Mesendoderm (in vitro differentiated cells): ENCODE measurements at places on chromosomes 6 and 20.
A peak's percentile ranks its signal among the peaks of the same experiment; 100 is the strongest.

DNA sequence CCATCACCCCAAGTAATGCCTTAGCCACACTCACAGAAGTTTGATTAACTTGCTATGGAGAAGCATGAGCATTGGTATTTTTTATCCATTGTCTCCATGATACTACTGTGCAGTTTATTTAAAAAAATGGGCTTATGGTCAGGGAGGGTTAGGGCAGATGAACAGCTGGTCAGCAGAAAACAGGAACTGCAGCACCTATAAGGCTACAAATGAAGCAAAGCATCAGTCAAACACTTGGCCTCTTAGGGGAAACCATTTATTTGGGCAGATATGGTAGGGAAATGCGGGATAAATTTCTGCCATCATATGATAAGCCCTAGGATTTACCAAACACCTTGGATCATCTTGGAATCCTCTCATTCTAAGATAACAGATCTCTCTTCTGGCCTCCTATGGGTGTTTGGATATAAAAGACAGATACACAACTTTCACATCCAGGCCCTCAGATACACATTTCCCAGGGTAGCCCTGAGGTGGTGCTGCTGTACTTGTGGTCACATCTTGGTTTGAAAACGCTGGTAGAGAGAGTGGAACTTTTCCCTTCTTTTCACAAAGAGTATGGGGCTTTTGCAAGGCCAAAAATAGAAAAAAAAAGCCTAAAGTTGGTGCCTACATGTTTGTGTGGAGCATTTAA, 42.8 kb upstream of the AHI1 start:
- H3K4me3 ChIP-seq, result no peak overlapping the region
- H3K4me1 ChIP-seq, result peaks cover 3% of the 10 kb centered on the region
- H3K27me3 ChIP-seq, result no peaks in the 10 kb centered on the region
- no peak overlapping the region for H3K27ac ChIP-seq

GRCh38 chr20:623704-624103, 13.6 kb upstream of the TCF15 start:
- peaks cover 5% of the 10 kb centered on the region for H3K4me1 ChIP-seq
- no peaks in the 10 kb centered on the region for H3K27me3 ChIP-seq
- DNase-seq, result no peak
- no peaks in the 10 kb centered on the region for H3K36me3 ChIP-seq
- no peak overlapping the region for H3K4me3 ChIP-seq

- H3K36me3 ChIP-seq, result no peaks in the 10 kb centered on the region
- H3K4me1 ChIP-seq, result no peaks in the 10 kb centered on the region
- H3K27me3 ChIP-seq, result no peaks in the 10 kb centered on the region
- no peak for DNase-seq
- no peak overlapping the region for H3K4me3 ChIP-seq
- H3K27ac ChIP-seq, result no peak overlapping the region
Measured at GRCh38 chr20:12700701-12701100, 308.1 kb upstream of the SPTLC3 start.

DNA sequence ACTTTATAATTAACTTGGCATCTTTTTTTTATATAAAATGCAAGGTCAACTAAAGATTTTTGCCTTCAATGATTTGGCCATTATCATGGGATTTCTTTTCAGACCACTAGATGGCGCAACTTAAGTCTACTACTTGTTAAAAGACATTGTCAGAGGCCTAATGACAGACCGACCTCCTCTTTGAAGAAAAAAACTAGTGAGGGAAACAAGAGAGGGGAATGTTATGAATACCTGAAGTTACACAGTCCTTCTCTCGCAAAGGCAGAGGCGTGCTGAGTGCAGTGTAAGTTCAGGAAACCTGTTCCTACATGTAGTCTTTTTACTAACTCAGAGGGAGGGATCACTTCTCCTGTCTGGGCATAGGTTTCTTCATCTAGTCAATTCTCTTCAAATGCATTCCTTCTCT, 9.3 kb downstream of the TRAPPC3L start:
- no peak overlapping the region for H3K27ac ChIP-seq
- no peaks in the 10 kb centered on the region for H3K27me3 ChIP-seq
- DNase-seq, result peak; percentile 78
- no peaks in the 10 kb centered on the region for H3K36me3 ChIP-seq
- peaks cover 3% of the 10 kb centered on the region for H3K4me1 ChIP-seq
- H3K4me3 ChIP-seq, result no peak overlapping the region

GRCh38 chr6:168735268-168735949, 294.4 kb downstream of the SMOC2 start:
- no peak overlapping the region for H3K27ac ChIP-seq
- DNase-seq, result no peak
- H3K36me3 ChIP-seq, result no peaks in the 10 kb centered on the region
- H3K4me3 ChIP-seq, result no peak overlapping the region
- no peaks in the 10 kb centered on the region for H3K4me1 ChIP-seq

DNA sequence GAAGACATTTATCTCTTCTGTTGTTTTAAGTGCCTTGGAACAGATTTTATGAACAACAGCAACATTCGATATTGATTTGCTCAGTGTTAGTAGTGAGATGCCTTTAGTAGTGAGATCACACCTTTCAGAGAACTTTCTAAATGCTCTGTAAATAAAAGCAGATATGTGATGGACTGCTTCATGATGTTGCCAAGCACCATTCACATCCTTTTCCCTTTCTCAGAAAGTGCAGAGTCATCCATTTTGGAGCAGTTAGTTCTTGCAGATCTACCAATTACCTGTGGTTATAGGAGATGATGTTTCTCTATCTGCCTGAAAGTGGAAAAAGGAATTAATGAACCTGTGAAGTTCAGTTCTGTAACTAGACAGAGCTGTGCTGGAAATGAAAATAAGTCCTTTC, 27.0 kb downstream of the CBFA2T2 start:
- peak; percentile 24 for DNase-seq
- H3K4me3 ChIP-seq, result no peak overlapping the region
- no peaks in the 10 kb centered on the region for H3K36me3 ChIP-seq

GRCh38 chr6:38997128-38997761, 51.3 kb upstream of the GLP1R start:
- H3K4me3 ChIP-seq, result no peak overlapping the region
- peak; percentile 81 for DNase-seq
- no peaks in the 10 kb centered on the region for H3K36me3 ChIP-seq

GRCh38 chr6:137687818-137688217, 179.2 kb upstream of the TNFAIP3 start:
- H3K27ac ChIP-seq, result no peak overlapping the region
- no peak overlapping the region for H3K4me3 ChIP-seq
- no peak for DNase-seq
- H3K27me3 ChIP-seq, result no peaks in the 10 kb centered on the region
- H3K36me3 ChIP-seq, result no peaks in the 10 kb centered on the region

DNA sequence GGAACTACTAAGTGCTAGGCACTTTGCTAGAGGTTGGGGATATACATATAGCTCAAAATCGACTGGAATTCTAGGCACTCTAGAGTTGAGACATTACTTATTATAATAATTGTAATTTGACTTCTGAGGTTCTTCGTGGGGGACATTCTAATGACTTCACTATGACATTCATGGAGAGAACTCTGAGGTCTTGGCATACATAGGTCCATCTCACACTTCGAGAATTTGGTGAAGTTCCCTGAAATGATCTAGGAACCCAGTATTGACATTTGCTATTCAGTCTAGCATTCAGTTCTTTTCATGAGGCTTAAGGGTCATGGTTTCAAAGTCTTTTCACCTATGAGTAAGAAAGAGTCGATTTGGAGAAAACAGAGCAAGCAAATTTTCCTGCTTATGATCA, 446.6 kb upstream of the JAG1 start:
- H3K4me1 ChIP-seq, result no peaks in the 10 kb centered on the region
- no peak for DNase-seq
- no peak overlapping the region for H3K4me3 ChIP-seq

- H3K4me3 ChIP-seq, result no peak overlapping the region
- H3K4me1 ChIP-seq, result peaks cover 3% of the 10 kb centered on the region
- DNase-seq, result no peak
- H3K27ac ChIP-seq, result no peak overlapping the region
Measured at GRCh38 chr20:6664574-6664973, 102.9 kb upstream of the BMP2 start.

DNA sequence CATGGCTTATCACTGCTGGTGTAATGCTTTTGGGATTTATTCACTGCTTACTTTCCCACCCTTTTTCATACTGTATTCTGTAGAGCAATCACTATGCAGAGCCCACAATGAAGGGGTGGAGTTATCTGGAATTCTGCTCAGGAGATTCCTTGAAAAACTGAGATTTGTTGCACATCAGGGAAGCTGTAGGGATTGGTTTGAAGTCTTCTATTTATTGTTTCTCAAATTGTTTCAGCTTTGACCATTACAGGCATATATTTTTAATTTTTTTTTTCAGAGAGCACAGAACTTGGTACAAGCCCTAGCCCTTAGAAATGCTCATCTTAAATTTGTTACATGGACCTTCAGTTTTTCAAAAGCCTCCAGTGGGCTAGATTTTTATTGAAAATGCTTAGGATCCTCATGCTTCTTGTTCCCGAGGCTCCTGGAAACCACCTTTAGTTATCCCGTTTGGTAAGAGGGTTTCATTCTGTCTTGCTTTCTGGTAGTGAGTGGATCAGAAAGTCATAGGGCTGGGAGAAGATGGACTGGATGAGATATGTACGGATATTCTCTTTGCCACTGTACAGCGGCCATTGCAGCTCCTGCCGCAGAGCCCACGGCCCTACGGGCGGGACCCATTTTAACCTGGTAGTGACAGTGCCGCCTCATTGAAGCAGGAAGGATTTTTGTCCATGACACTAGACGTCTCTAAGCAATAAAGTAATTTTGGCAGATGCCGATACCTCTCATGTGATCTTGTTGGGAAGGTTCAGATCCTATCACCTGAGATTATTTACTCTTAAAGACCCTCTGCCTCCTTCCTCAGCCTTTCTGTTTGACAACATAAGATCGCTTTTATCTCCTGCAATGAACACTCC, 45.3 kb upstream of the ZNF184 start:
- H3K27ac ChIP-seq, result no peak overlapping the region
- no peaks in the 10 kb centered on the region for H3K4me1 ChIP-seq
- no peak for DNase-seq

- H3K27ac ChIP-seq, result no peak overlapping the region
- H3K27me3 ChIP-seq, result no peaks in the 10 kb centered on the region
- H3K36me3 ChIP-seq, result no peaks in the 10 kb centered on the region
- H3K4me3 ChIP-seq, result no peak overlapping the region
- DNase-seq, result no peak
Measured at GRCh38 chr6:111038534-111039252, 48.6 kb upstream of the SLC16A10 start.

GRCh38 chr20:48986899-48987298, 59.2 kb upstream of the CSE1L start:
- H3K36me3 ChIP-seq, result peaks cover 10% of the 10 kb centered on the region
- no peaks in the 10 kb centered on the region for H3K27me3 ChIP-seq
- no peak overlapping the region for H3K4me3 ChIP-seq
- no peak overlapping the region for H3K27ac ChIP-seq
- no peaks in the 10 kb centered on the region for H3K4me1 ChIP-seq

DNA sequence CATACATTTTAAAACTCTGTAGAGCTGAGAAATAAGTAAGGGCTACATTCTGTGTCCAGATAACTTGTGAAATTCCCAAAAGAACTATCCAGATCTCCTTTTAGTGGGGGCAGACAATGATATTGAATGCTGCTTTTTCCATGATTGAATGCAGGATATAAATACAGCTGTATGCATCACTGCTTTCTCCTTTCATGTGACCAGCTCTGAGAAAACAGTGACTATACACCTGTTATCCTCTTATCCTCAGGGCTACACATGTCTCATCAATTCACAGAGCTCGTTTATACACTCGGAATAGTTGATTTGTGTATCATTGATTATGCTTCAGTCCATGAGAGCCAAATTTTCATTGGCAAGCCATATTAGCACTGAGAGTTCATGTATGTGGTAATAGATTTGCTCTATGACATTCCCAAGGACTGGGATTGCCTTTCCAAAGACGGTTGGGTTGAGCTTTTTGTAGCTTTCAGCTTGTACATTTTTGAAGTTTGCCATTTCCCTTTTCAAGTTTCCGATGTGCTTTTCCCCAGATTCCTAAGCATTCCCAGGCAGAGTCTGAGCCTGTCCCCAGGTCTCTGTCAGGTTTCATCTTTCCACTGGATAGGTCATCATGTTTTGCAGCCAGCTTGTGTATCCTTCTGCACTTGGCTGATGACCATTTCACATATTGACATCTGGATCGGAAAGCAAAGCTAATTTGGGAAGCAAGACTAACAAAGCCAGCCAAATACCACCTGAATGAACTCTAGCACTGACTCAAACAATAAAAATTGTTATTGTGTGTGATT, 97.7 kb downstream of the RFX6 start:
- no peak for DNase-seq
- no peaks in the 10 kb centered on the region for H3K36me3 ChIP-seq
- no peak overlapping the region for H3K4me3 ChIP-seq
- no peaks in the 10 kb centered on the region for H3K27me3 ChIP-seq
- H3K27ac ChIP-seq, result no peak overlapping the region

- no peaks in the 10 kb centered on the region for H3K4me1 ChIP-seq
- no peaks in the 10 kb centered on the region for H3K27me3 ChIP-seq
- H3K36me3 ChIP-seq, result no peaks in the 10 kb centered on the region
- no peak overlapping the region for H3K27ac ChIP-seq
- H3K4me3 ChIP-seq, result no peak overlapping the region
Measured at GRCh38 chr6:112304680-112305079, 42.5 kb upstream of the RFPL4B start.

DNA sequence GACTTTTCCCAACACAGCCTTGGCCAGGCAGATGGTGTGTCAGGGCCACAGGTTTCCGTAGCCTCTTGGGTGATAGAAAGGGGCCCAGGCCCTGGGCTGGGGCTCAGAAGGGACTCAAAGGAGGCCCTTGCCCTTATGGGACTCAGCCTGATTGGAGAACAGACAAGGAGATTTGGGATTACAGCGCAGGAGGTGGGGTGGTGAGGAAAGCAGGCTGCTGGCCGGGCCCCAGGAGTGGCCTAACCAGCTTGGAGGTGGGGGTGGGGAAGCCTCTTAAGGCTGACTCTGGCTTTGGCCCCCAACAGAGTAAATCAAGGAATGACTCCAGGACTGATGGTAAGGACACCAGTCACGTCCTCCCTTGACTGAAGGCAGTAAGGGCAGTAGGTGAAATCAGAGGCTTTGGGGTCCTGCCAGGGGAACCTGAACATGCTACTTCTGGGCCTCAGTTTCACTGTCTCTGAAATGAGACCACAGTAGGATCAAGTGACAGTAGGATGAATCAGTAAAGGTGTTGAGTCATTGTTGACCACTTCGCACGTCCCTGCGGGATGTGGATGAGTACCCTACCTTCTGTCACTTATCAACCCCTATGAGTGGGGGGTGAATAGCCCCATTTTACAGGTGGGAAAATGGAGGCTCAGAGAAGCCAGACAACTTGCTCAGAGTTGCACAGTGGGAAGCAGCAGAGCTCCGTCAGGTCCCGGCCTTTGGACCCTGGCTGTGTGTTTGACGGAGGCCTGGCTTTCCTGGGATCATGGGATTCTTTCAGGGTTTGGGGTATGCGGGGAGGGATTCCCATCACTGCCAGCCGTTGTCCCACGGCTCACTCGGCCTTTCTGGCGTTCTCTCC, 4.5 kb downstream of the SNAI1 start:
- H3K4me3 ChIP-seq, result no peak overlapping the region
- H3K36me3 ChIP-seq, result peaks cover 3% of the 10 kb centered on the region
- DNase-seq, result peak; percentile 57
- no peaks in the 10 kb centered on the region for H3K27me3 ChIP-seq
- peaks cover 22% of the 10 kb centered on the region for H3K4me1 ChIP-seq

GRCh38 chr6:128617285-128617684, 96.9 kb upstream of the PTPRK start:
- peaks cover 3% of the 10 kb centered on the region for H3K4me1 ChIP-seq
- no peaks in the 10 kb centered on the region for H3K27me3 ChIP-seq
- no peak overlapping the region for H3K27ac ChIP-seq
- DNase-seq, result no peak
- H3K4me3 ChIP-seq, result no peak overlapping the region
